Activated B cell treated with CpG ODN at 0.5 μM for 24 hours (primary cell): ENCODE measurements at places on chromosomes 5 and 9.

GRCh38 chr5:109700516-109701153, 10.9 kb downstream of the MAN2A1 start:
- DNase-seq: no peak

DNA sequence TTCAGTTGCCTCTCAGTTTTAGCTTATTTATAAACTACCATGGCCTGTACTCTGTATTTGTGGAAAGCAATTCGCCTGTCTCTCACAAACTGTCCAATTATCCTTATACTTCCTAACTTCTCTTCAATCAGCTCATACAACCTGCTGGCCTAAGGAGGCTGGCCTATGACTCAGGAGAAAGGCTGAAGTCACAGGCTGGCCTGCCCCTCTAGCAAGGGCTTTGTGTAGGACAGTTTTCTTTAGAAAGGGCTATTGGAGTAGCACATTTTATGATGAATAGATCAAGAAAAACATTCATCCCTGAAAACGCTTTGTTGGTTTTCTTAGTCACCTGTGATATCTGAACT, 988.7 kb upstream of the ARRDC3 start:
- no peak for DNase-seq

GRCh38 chr5:3105581-3105980, 354.1 kb upstream of the IRX2 start:
- DNase-seq: no peak

DNA sequence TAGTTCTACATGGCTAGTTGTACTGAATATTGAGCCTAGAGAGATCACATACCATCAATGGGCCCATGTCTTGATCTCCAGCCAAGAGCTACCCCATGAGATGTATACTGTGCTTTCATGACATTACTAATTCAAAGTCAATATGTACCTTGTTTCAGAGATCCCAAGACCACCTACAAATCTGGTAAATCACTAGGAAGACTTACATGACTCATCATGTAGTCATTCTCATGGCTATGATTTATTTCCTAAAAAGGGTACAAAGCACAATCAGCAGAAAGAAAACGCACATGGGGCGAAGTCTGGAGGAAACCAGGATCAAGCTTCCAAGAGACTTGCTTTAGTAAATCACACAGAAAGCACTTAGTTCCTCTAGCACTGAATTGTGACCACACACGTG, 103.0 kb downstream of the PCSK5 start:
- DNase-seq: no peak

- DNase-seq: no peak
Observed at GRCh38 chr5:158165647-158166046, 306.7 kb upstream of the CLINT1 start.

DNA sequence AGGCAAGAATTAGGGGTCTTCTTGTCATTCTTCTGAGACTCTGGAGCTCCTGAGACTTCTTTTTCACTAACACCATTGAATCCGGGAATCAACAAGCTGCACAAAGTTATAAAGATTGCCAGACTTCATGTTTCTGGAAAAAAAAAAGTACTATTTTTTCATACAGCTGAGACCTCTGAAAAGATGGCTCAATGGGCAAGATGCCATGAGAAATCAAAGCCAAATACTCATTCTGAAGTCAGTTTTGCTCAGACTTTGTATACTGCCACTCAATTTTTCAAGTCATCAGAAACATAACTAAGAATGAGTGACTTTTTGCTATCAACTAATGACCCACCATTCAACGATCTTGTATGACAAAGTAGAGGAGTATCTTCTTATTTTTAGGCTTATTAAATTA, 512.0 kb downstream of the RAB3C start:
- no peak for DNase-seq

DNA sequence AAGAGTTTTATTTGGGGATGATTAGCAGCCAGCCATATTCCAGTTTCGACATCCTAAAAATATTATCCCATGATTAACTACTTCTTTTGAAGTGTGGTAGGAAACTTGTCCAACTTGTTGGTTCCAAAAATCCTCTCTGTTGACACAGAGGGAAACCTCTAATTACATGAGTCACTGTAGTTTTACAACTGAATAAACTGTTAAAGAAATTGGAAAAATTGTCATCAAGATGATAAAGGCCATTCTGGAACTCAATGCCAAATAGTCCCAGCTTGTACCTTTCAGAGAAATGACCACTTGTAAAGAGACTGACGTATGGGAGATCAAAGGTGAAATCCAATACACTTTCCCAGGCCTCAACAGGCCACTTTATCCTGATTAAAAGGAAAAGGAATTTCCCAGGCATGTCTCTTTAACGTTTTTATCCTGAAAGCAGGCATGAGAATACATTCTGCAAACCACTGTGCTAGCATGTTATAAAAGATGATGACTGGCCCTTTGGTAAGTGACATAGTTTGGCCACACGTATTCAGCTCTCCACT, 261.6 kb downstream of the GLIS3 start:
- no peak for DNase-seq

DNA sequence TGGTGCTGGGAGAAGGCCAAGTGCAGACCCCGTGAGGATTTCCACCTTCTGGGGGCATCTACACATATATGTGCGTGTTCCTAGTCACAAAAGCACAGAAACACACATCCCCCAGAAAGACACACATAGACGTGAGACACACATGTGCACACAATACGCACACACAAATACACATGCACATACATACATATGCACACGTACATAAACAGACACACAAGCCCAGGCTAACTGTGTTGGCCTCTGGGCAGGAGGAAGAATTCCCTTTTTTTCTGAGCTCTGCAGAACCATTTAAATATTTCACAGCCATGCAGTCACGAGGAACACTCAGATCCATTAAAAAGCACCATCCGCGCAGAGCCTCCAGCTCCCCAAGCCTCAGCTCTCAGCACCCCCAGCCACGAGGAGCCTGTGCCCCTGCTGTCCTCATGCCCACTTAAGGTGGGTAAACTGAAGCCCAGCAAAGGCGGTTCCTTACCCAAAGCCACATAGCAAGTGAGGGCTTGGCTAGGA, 5.3 kb downstream of the NINJ1 start:
- DNase-seq: no peak

DNA sequence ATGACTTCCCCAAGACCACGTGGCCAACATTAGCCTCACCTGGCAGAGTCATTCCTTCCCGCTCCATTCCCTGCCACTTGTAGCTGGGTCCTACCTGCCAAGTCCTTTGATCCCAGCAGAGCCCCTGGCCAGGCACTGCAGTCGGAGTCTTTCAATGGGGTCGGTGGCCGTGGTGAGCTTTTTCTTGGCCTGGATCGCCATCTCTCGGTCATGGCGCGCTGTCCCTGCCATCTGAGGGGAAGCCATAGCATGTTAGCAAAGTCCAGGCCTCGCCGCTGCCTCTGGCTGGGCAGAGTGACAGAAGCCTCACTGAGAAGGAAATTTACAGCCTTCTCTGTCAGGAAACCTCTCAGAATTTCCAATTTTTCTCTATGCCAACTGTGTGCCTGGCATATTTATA, 17.5 kb downstream of the CAPSL start:
- no peak for DNase-seq

GRCh38 chr9:79196606-79197005, 375.2 kb upstream of the TLE4 start:
- DNase-seq: no peak

DNA sequence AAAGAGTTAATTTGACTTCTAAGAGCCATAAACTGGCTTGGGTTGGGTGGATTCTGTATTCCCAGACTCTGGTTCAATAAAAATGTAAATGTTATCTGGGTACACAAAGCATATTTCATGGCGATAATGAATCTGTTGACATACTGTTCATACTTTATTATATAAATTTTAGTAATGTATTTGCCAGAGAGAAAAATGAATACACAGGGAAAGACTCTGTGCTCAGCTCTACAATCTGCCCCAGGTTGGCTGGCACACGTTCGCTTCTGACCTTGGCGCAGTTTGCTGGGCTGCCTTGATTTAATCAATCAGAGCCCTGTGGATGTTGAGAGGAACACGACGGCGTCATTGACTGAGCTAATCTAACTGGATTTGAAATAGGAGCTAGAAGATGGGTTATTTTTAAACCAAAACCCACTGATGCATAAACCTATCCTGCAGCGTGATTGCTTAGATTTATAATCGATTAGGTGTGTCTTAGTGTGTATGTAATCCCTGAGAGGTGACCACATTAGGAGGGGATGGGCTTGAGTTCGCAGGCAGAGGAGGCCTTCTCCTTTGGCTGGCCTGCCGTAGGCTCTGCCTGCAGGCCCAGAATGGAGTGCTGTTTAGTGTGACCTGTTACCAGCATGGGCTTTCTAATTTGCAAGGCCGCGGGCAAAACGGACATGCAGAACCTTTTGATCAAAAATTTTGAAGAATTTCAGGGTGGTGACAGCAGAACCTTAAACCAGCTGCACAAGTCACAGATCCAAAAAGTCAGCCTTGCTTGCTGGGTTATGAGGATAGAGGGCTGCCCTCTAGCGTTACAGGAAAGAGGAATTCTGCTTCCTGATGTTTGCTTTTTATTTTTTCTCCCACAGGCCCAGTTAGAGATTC, 3.9 kb upstream of the ADCY2 start:
- DNase-seq: no peak

- DNase-seq: no peak
Observed at GRCh38 chr5:11683666-11684065, 220.6 kb downstream of the CTNND2 start.

- DNase-seq: no peak
Observed at GRCh38 chr9:135244271-135245221, 157.1 kb downstream of the OLFM1 start.

- no peak for DNase-seq
Observed at GRCh38 chr5:173640156-173640804, 23.8 kb upstream of the BOD1 start.

- no peak for DNase-seq
Observed at GRCh38 chr5:38825494-38825893, 20.3 kb upstream of the OSMR start.

DNA sequence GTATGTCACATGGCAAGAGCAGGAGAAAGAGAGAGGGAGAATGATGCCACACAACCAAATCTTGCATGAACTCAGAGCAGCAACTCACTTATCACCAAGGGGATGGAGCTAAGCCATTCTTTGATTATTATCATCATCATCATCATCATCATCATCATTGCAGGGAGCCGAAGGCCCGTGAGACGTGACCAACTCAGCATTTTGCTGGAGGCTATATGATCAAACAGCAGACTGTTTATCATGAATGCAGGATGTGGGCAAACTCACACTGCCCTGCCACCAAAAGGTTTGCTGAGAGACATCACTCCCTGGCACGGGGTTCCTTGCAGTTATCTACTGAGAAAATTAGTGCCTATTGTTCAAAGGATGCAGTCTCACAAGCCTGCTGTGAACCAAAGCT, 8.6 kb upstream of the ZNF169 start:
- DNase-seq: no peak
